ENCODE measurements at places on chromosomes 11 and 22.
A peak's percentile ranks its signal among the peaks of the same experiment; 100 is the strongest.

- no peak for DNase-seq
These were observed 787.1 kb upstream of the TENM4 start for GRCh38 chr11:80227915-80228314.

DNA sequence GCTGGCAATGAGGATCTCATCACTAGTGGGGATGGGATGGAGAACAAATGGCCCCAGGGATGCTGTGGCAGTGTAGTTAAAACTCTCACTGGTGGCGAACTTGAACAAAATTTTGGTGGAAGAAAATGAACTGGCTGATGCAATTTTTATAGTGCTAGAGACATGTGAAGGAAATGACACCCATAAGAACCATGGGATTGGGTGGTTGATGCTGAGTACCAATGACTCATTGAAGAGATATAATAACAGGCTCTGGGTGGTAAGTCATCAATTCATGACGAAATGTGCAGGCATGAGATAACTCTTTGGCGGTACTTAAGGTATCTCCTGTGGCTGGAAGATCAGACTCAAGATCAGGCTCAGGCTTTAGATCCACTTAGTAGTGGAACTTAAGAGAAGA lies 172.9 kb upstream of the DDI1 start:
- no peak for DNase-seq

DNA sequence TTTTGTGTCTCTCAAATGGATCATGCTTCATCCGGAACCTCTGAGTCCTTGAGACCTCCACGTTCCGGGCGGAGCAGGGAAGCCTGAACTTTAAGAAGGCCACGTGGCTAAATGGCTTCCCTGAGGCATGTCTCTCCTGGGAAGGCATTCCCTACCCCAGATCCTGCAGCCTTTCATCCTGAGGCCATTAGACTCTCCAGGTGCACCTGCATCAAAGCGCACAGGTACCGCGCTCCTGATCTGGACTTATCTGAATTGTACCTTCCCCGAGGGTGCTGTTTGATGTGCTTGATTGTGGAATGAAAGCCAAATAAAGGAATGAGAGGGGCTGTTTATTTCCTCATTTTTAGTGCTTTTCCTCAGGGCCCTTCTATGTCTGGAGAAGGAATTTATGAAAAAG lies 22.5 kb downstream of the C22orf31 start:
- DNase-seq, result no peak

- DNase-seq, result no peak
These were observed 127.9 kb upstream of the PAX6 start for GRCh38 chr11:31939004-31939403.

DNA sequence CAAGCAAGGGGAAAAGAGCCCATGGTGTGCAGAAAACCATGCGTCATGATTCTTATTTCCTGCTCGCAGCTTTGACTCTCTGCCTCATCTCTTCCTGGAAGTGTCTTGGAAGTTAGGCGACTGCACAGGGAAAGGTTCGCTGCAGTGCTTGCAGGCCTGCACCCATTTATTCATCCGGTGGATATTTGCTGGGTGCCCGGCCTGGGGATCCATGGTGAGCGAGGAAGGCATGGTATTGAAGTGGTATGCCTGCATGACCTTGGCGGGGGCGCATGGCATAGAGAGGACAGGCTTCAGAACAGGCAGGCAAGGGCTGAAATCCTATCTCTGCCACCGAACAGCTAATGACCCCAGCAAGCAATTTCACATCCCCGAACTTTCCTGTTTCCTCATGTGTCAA lies 40.6 kb downstream of the FAM83F start:
- DNase-seq, result no peak

GRCh38 chr11:45658292-45658991 lies 7.0 kb downstream of the CHST1 start:
- no peak for DNase-seq

DNA sequence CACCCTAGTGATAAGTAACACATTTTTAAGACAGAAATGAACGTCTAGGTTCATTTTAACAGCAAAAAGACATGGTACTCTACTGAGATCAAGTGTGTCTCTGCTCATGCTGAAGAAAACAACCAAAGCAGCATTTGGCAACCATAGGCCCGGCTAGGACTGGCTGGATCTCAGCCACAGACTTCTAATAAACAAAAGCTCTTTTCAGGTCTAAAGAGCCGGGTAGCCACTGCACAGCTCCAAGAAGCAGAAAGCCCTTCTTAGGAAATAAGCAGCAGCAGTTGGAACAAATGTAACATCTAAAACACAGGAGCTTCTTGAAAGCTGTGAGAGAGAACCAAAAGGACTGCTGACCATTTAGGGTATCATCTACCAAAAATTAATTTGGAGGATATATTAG lies 37.6 kb downstream of the PITPNB start:
- DNase-seq, result no peak

- no peak for DNase-seq
These were observed 33.9 kb upstream of the FJX1 start for GRCh38 chr11:35584321-35584720.

GRCh38 chr11:104130161-104130560 lies 33.8 kb downstream of the PDGFD start:
- no peak for DNase-seq

- no peak for DNase-seq
These were observed 19.1 kb downstream of the SMIM38 start for GRCh38 chr11:69174841-69175240.

- no peak for DNase-seq
These were observed 10.6 kb downstream of the ACAT1 start for GRCh38 chr11:108131993-108132392.

- DNase-seq, result no peak
These were observed 40.6 kb upstream of the DEUP1 start for GRCh38 chr11:93289782-93290463.

DNA sequence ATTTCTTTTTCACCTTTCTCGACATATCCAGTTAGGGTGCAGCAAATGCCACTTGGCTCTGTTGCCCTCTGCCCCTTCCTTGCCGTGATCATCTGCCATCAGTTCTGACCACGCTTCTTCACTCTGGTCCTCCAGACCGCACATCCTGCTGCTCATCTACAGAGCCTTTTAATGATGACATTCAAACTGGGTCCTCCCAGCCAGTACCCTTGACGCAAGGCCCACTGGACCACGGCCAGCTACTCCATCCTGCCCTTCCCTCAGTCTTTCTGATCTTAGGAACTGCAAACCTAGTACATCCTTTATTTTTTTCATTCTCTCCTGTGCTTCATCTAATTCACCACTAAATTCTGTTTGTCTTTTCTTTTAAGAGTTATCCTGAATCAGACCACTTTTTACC lies 551.8 kb downstream of the NTM start:
- DNase-seq, result no peak

DNA sequence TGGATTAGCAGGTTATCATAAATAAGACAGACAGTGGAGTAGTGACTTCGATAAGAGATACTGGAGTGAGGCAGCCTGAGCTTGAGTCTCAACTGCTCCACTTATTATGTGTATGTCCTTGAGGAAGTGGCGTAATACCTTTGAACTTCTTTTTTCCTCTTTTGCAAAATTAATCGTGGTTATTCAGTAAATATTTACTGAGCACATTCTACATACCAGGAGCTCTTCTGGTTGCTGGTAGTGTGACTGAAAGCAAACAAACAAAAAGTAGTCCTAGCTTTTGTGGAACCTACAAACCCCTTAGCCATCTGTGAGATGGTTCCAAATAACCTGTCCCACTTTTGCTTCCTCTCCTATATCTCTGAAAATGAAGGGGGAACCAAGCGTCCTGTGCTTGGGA lies 125.6 kb upstream of the ASPHD2 start:
- DNase-seq, result no peak

DNA sequence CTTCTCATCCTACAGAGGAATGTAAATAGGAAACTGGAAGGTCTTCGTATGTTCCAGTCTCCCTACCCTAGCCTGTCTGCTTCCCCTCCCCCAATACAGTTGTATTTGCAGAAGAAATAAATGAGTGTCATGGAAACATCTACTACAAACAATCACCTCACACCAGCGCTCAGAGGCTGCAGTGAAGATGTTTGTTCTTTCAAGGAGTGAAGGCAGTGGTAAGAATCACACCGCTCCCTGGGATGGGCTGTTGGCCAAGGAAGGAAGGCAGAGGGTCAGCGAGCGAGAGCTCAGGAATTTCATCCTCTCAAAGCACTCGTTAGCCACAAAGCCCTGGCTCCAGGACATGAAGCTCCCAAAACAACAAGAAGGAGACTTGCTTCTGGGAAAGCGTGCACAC lies 1.1 kb upstream of the IGSF9B start:
- no peak for DNase-seq

DNA sequence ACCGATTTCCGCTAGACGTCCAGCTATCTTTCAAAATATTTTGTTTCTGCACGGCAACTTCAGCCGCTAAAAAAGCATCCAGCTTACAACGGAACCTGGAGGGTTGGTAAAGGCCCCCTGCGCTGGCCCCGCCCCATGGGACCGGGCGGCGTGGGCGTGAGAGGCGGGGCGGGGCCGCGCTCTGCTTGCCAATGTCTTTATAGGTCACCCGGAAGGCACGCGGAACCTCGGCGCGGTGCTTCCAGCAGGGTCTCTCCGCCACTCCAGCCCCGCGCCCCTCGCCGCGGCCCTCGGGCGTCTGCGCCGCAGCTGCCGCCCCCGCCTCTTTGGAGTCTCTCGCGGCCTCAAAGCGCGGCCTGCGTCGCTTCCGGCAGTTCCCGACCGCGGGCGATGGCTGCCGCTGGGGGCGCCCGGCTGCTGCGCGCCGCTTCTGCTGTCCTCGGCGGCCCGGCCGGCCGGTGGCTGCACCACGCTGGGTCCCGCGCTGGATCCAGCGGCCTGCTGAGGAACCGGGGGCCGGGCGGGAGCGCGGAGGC lies at the start of gene FDX1:
TSS of gene FDX1 (plus strand) at position 218 of the 536 bp plus-strand sequence. CDS start at position 391, 173 bp downstream.
- peak; percentile 89 for DNase-seq

DNA sequence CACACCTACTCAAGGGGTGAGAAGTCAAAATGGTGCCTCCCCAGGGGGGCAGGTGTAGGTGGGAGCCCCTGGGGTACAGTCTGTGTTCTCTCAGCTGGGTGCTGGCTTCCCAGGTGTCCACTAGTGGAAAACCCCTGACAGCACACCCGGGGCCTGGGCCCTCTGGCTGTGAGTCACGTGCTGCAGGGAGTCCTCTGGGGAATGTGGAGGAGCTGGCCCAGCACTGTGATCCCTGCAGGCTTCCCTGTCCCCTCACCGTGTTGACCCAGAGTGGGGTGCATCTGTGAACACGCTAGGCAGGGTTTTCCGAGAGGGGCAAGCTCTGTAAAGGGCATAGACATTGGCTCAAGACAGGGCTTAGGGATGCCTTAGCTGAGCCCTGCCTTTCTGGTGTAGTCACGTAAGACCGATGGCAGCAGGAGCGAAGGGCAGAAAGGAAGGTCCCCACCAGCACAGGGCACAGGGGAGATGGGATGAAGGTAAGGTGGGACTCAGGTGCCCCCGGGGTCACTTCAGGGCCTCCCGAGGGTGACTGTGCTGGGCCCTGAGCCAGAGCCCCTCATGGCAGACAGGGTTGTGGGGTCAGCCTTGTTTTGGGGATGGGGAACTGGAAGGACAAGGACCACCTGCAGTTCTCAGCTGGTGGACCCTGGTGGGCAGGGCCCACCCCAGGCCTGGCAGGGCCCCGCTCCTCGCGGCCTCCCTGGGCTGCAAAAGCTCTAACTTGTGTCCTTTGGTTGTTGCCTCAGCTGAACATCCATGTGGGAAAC lies 14.1 kb downstream of the DERL3 start:
- DNase-seq, result no peak

GRCh38 chr11:72989727-72990126 lies 152.4 kb downstream of the FCHSD2 start:
- no peak for DNase-seq

DNA sequence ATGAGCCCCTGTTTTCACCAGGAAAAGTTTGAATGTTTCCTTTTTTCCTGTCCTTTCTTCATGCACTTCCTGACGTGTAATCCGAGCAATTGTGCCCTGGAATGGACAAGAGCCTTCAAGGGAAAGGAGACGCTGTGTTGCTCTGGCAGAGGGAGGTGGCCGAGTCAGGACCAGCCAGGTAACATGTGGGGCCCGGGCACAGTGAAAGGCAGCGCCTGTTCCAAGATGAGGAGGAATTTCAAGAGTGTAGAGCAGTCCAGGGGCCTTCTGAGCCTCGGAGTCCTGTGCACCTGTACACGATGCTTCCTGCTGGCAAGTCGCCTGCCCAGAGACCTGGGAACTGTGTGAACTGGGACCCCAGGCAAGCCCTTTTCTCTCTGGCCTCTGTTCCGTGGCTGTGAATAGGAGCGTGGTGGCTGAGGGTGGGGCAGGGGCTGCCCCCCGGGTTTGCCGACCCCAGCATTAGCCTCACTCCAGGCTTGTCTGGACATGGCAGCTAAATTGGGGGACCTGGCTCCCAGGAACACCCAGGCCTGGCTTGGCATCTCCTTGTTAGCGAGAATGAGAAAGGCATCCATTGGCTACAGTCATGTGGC lies 92.0 kb downstream of the MYEOV start:
- DNase-seq, result no peak

- DNase-seq, result no peak
These were observed 22.8 kb upstream of the PPARA start for GRCh38 chr22:46127556-46127955.

DNA sequence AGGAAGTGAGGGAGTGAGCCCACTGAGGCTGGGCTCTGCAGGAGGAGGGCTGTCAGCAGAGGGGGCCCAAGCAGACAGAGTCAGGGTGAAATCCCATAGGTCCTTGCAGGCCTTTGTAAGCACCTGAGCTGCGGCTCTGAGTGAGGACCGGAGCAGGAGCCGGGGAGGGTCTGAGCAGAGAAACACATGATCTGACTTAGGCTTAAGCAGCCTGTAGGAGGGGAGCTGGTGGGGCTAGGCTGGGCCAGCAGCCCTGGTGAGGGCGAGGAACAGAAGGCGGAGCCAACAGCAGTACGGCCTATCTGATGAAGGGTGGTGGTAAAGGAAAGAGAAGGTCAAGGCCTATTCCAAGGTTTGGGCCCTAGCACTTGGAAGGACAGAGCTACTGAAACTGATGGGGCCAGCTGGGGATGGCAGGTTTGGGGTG lies 26.9 kb upstream of the CBX7 start:
- no peak for DNase-seq

- DNase-seq, result no peak
These were observed 24.0 kb downstream of the PISD start for GRCh38 chr22:31637891-31638618.

GRCh38 chr22:17717708-17718107 lies 56.6 kb downstream of the BID start:
- DNase-seq, result no peak

DNA sequence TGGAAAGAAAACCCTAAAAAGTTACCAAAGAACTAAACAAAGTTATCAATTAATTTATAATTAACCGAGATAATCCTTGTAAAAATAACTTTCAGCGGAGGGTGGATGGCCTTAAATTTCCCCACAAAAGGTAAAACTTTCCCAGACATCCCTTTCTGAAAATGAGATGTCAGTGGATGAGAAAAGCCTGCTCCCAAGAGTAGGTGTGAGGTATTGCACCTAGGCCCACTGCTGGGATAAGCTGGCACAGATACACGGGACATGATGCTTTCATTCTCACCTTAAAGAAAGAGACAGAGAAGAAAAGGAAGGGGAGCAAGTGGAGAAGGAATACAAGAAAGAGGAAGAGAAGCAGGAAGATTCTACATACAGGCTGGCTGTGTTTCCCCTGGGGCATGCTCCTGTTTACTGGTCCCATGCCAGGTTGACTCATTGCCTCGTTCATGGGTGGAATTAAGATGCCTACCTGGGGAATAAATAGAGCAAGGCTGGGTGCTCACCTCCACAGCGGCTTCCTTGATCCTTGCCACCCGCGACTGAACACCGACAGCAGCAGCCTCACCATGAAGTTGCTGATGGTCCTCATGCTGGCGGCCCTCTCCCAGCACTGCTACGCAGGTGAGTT lies at the start of gene SCGB2A2:
TSS of gene SCGB2A2 (plus strand) at position 505 of the 625 bp plus-strand sequence. CDS start at position 564, 59 bp downstream.
- no peak for DNase-seq

GRCh38 chr11:33893711-33894397 lies 2.0 kb upstream of the LMO2 start:
- DNase-seq, result no peak

Measured in COR-L47 (cell line).